Large intestine (tissue), 12 donors: ENCODE measurements at places on chromosomes 6 and 20.

- no peak for DNase-seq
These were observed 41.4 kb upstream of the TMX4 start for GRCh38 chr20:8060977-8061376.

DNA sequence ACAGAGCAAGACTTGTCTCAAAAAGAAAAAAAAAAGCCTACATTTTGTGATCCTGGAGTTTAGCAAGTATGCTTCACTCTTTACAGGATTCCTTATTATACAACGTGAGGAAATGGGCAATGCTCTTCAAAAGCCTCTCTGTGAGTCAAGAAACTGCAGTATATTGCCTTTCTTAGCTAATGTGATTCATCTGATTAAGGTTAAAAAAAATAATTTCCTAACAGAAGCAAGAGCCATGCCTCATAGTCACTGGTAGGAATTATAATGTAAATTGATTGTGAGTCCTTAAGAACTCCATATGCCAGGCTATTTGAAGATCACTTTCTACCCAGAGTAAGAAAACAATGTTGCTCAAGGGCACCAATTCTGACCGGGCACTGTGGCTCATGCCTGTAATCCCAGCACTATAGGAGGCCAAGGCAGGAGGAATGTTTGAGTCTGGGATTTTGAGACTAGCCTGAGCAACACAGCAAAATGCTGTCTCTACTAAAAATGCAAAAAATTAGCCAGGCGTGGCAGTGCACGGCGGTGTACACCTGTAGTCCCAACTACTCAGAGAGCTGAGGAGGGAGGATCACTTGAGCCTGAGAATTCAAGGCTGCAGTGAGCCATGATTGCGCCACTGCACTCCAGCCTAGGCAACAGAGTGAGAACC, 43.3 kb downstream of the SLC26A8 start:
- DNase-seq = no peak

GRCh38 chr6:55405474-55406235, 78.4 kb downstream of the GFRAL start:
- no peak for DNase-seq

GRCh38 chr6:1594445-1595200, 15.1 kb upstream of the FOXC1 start:
- DNase-seq = no peak

DNA sequence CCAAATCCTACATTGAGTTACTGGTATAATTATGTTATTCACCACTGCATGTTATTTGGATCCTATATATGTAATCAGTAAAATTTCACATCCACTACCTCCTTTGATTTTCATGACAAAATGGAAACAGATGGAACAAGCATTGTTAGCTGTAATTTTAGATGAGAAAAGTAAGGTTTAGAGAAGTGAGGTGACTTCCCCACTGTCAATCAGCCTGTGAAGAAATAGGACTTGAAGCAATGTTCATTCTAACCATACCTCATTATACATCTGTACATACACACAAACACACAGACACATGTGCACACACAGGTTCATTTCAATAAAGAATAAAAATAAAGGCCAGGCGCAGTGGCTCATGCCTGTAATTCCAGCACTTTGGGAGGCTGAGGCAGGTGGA, 23.7 kb upstream of the QKI start:
- DNase-seq = no peak

- DNase-seq = no peak
These were observed at the start of gene RSPO3 for GRCh38 chr6:127118298-127119101. TSS of gene RSPO3 (plus strand) at chr6:127118671. CDS start at chr6:127119193, 522 bp downstream.

DNA sequence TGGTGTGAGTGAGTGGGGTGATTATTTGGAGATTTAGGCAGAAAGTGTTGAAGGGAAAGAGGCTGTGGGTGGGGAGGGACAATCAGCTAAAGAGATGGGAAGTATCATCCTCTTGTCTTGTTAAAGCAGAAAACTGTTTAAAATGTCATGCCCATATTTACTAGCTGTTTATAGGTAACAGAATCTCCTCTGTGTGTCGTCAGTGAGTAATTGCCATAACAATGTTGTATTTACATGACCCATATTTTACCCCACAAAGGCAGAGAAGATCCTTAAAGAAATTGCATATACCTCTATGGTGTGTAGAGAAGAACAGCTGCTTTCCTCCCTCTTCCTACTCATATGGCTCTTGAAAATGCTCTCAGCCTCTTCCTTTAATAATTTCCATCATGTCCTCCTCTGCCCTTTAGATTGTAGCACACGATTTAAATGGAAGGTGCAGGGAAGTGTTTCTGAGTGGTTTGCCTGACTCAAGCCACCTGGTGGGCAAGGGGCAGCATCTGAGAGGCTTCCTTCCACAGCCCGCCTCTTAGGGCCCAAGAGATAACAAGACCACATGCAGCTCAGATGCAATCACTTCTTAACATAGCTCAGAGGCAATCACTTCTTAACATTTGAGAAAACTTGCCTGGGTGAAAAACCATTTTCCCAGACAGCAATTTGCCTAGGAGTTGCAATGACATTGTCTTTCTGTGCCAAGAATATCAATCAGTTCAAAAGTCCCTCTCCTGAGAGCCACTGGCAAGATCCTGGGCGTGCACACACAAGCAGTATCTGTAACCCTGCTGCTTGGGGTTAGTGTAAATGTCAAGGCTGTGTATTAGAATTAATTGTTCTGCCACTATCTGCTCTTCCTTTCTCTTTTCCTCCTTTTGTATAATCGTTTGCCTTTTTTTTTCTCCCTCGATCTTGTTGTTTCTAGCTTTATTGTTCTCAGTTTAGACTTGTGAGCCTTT, 44.1 kb upstream of the EDN1 start:
- peak; percentile 57 for DNase-seq

DNA sequence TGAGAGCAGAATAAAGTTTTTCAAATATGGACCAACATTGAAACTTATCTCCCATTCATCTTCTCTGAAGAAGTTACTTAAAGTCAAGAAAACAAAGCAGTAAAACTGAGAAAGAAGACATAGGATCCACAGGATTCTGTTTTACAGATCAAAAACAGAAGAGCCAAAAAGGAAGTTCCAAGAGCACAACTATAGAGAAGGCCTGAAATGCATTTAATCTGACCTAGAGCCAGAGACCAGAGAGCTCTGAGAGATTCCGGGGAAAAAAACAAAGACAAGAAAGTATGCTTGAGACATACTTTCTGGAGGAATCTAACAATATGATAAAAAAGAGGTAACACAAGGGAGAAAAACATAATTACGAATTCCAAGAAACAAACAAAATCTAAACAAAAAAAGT, 26.1 kb downstream of the SRPK1 start:
- no peak for DNase-seq

DNA sequence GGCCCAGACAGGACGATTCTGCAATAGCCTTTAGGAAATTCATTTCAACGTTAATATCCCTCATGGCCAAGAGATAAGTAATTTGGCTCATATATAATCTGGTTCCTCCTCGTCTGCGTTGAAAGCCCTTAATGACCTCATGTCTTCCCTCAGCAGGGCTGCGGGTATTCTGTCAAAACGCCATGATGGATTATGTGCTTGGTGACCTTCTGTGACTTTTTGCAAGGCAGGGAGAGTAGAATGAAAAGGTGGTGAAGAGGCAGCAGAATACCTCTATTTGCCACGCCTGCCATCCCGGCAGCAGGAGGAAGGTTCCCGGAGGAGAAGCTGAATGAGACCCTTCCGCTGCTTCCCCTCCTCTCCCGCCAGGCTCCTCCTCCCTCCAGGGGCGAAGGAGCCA, 41.1 kb upstream of the SPACA1 start:
- DNase-seq = no peak

GRCh38 chr6:1382883-1383728, 6.3 kb upstream of the FOXF2 start:
- no peak for DNase-seq

DNA sequence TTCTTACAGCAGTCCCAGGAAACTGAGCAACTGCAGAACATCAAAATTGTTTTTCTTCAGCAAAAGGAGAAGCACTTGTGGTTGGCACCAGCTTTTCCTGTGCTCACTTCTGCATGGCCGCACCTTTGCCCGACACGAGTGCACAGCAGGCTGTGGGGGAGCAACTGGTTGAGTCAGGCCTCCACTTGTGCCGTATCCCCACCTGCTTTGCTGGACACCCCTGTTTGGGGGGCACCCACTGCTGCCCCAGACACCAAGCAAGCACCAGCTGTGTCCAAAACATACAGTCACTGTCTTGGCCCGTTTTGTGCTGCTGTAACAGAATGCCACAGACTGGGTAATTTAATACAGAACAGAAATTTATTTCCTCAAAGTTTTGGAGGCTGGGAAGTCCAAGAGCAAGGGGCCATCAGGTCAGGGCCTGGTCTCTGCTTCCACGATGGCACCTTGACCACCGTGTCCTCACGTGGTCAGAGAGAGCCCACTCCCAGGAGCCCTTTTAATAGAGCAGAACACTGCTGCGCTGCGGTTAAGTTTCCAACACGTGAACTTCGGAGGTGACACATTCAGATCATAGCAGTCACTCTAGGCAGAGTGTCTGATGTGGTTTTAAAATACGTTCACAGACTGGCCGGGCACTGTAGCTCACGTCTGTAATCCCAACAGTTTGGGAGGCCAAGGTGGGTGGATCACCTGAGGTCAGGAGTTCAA, 8.7 kb upstream of the GMEB2 start:
- DNase-seq = no peak

- no peak for DNase-seq
These were observed 35.1 kb downstream of the SCAF8 start for GRCh38 chr6:154768280-154768679.

DNA sequence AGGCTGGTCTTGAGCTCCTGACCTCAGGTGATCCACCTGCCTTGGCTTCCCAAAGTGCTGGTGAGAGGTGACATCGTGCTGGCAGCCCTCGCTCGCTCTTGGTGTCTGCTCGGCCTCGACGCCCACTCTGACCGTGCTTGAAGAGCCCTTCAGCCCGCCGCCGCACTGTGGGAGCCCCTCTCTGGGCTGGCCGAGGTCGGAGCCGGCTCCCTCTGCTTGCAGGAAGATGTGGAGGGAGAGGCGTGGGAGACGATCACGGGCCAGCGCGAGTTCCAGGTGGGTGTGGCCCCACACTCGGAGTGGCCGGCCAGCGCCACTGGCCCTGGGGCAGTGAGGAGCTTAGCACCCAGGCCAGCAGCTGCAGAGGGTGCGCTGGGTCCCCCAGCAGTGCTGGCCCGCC, 48.1 kb downstream of the ZBTB9 start:
- no peak for DNase-seq

DNA sequence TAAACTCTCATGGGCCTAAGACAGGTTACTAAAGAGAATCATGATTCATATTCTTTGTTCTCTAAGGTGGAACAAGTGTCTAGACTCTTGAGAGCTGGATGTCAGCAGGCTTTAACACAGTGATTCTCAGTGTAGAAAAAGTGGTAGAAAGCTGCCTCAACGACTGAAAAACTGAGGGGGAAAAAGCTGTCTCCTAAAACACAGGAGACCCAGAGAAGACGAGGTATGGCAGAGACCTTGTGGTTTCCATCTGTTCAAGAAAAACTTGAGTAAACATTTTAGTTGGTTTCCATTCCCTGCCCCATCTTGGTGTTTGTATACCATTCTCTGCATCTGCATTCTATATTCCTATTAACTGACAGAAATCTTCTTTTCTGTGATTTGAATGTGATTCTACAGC, 57.6 kb upstream of the MAP3K7 start:
- no peak for DNase-seq

GRCh38 chr6:87279196-87279595, 43.2 kb upstream of the SMIM8 start:
- no peak for DNase-seq

- DNase-seq = no peak
These were observed 41.2 kb downstream of the SNX9 start for GRCh38 chr6:157864185-157864761.

- DNase-seq = no peak
These were observed 215.4 kb upstream of the DEFB112 start for GRCh38 chr6:50264995-50265571.

DNA sequence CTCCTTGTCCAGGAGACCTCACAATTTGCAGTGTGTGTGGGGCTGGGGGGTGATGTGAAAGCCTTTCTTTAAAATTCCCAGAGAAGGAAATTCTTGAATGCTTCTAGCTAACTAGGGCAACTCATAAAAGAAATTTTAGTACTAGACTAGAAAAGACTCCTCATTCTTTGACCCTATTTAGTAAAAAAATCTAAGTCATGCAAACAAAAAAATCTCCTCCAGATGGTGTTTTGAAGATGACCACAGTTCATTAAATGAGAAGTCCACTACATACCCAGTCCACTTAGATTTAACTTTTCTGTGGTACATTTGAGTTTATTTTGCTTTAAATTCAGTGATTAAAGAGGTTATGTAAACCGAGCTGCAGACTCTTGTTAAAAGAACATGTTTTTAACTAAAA, 67.5 kb downstream of the NDUFAF5 start:
- no peak for DNase-seq

DNA sequence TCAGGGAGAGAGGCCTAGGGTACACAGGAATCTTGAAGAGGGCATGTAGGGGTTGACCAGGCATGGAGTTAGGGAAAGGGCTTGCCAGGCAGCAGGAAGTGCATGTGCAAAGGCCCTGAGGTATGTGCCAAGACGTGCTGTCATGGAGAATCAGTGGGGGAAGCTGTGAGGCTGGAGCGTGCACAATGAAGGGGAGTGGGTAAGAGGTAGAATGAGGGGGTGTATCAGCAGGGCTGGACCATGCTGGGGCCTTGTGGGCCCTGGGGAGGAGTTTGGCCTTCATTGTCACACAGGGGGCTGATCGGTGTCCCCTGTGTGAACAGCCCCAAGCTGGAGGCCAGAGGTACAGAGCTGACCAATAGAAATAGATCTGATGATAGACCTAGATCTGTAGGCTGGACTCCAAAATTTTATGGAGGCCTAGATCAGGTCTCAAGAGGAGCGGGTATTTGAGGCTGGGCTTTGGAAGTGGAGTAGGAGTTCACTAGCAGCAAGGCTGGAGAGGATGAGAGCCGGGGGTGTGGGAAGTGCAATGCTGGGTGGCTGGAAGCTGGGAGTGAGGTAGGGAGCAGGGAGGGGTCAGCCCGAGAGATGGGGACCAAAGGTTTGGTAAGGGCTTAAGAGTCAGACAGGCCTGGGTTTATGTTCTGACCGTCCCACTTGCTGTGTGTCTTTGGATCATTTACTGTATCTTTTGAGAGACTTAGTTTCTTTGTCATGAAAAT, 3.0 kb downstream of the SRC start:
- DNase-seq = no peak

DNA sequence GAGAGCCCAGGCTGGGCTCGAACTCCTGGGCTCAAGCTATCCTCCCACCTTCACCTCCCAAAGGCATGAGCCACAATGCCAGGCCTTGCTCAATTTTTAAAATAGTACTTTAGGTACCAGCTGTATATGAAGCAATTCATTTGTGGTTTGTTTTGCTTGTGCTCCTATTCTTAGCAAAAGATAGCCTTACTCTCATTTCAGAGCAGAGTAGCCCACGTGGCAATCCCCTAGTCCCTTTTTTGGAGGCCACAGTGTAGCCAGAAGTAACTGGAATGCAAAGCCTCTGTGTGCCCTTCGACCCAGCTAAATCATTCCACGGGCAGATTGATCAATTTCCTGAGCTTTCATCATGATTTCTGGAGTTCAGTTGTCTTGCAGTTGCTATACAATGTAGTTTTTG, 372.2 kb downstream of the NRN1 start:
- no peak for DNase-seq

- no peak for DNase-seq
These were observed 243.5 kb downstream of the TMEM242 start for GRCh38 chr6:157079771-157080170.

- DNase-seq = no peak
These were observed 91.0 kb upstream of the SNX9 start for GRCh38 chr6:157732007-157732406.

GRCh38 chr6:14035071-14035847, 82.3 kb upstream of the CD83 start:
- no peak for DNase-seq

GRCh38 chr6:105568142-105568541, 165.3 kb upstream of the PREP start:
- DNase-seq = peak; percentile 83

GRCh38 chr20:64033981-64034493, 1.9 kb upstream of the C20orf204 start:
- no peak for DNase-seq
